ENCODE measurements at places on chromosomes 7 and 10.
A peak's percentile ranks its signal among the peaks of the same experiment; 100 is the strongest.

DNA sequence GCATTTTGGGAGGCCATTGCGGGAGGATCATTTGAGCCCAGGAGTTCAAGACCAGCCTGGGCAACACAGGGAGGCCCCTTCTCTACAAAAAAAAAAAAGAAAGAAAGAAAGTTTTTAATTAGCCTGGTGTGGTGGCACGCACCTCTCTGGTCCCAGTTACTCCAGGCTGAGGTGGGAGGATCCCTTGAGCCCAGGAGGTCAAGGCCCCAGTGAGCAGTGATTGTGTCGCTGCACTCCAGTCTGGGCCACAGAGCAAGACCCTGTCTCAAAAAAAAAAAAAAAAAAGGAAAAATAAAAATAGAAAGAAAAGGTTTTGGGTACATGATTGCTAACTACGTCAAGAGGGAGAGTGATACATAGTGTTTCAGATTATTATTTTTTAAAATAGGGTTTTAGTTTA, 2.0 kb upstream of the USP54 start:
- no peaks in the 10 kb centered on the region for H3K36me3 ChIP-seq
- DNase-seq: no peak

DNA sequence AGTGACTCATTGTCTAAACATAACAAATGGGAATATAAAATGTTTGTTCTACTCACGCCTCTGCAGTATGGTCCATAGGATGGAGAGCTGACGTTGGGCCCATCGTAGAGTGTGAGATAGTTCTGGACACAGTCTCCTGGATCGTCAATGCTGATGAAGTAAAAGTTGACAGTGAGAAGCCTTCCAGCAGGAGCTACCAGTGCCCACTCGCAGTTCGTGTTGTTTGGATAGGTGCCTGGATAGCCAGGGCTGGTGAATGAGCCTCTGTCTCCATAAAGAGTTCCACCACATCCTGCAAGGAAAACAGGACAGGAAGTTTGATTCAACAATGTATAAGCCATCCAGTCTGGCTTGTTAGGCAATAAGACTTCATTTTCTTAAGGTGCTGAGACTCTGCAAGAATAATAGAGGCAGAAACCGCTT, 79.6 kb downstream of the OR13A1 start:
- no peak overlapping the region for H3K4me3 ChIP-seq
- H3K4me1 ChIP-seq: no peaks in the 10 kb centered on the region
- no peaks in the 10 kb centered on the region for H3K36me3 ChIP-seq
- no peaks in the 10 kb centered on the region for H3K27me3 ChIP-seq
- DNase-seq: no peak

- H3K4me3 ChIP-seq: no peak overlapping the region
- H3K4me1 ChIP-seq: peaks cover 28% of the 10 kb centered on the region
- H3K36me3 ChIP-seq: no peaks in the 10 kb centered on the region
- H3K27ac ChIP-seq: peak overlapping the region; percentile 45
- H3K27me3 ChIP-seq: no peaks in the 10 kb centered on the region
- DNase-seq: no peak
These were observed 247.4 kb downstream of the KIAA1217 start for GRCh38 chr10:24456322-24456721.

GRCh38 chr7:133011746-133012145, 70.1 kb downstream of the CHCHD3 start:
- no peaks in the 10 kb centered on the region for H3K27me3 ChIP-seq
- DNase-seq: no peak
- no peaks in the 10 kb centered on the region for H3K36me3 ChIP-seq
- H3K4me3 ChIP-seq: no peak overlapping the region

- no peak for DNase-seq
- no peak overlapping the region for H3K4me3 ChIP-seq
- H3K36me3 ChIP-seq: no peaks in the 10 kb centered on the region
- H3K27ac ChIP-seq: no peak overlapping the region
- no peaks in the 10 kb centered on the region for H3K4me1 ChIP-seq
- no peaks in the 10 kb centered on the region for H3K27me3 ChIP-seq
These were observed 26.9 kb downstream of the BAG3 start for GRCh38 chr10:119677904-119678755.

Measured in testis (tissue), 5 donors.